ENCODE measurements at places on chromosomes 4 and X. TPM values are rescaled to one million over a fixed set of nuclear protein-coding genes. Genes with fewer than 3 reads are reported as not detected.
A peak's percentile ranks its signal among the peaks of the same experiment; 100 is the strongest.

Gene AWAT2
- polyA plus RNA-seq = not detected

Gene TXK
- 54.0 TPM for polyA plus RNA-seq

Gene APOOL
- 3.6 TPM for polyA plus RNA-seq

Gene CDS1
- 0.31 TPM for polyA plus RNA-seq

Gene ARR3
- not detected for polyA plus RNA-seq

Gene PDCL2
- polyA plus RNA-seq = not detected

Gene CXCL11
- not detected for polyA plus RNA-seq

GRCh38 chr4:70099206-70099605 is 49.0 kb downstream of the HTN1 start:
- no peak overlapping the region for H3K4me3 ChIP-seq
- no peak for DNase-seq
- H3K36me3 ChIP-seq = no peaks in the 10 kb centered on the region
- H3K27ac ChIP-seq = no peak overlapping the region

- no peaks in the 10 kb centered on the region for H3K4me1 ChIP-seq
- H3K27ac ChIP-seq = no peak overlapping the region
- no peak for DNase-seq
These were observed 12.8 kb downstream of the SCD5 start for GRCh38 chr4:82785611-82786400.

DNA sequence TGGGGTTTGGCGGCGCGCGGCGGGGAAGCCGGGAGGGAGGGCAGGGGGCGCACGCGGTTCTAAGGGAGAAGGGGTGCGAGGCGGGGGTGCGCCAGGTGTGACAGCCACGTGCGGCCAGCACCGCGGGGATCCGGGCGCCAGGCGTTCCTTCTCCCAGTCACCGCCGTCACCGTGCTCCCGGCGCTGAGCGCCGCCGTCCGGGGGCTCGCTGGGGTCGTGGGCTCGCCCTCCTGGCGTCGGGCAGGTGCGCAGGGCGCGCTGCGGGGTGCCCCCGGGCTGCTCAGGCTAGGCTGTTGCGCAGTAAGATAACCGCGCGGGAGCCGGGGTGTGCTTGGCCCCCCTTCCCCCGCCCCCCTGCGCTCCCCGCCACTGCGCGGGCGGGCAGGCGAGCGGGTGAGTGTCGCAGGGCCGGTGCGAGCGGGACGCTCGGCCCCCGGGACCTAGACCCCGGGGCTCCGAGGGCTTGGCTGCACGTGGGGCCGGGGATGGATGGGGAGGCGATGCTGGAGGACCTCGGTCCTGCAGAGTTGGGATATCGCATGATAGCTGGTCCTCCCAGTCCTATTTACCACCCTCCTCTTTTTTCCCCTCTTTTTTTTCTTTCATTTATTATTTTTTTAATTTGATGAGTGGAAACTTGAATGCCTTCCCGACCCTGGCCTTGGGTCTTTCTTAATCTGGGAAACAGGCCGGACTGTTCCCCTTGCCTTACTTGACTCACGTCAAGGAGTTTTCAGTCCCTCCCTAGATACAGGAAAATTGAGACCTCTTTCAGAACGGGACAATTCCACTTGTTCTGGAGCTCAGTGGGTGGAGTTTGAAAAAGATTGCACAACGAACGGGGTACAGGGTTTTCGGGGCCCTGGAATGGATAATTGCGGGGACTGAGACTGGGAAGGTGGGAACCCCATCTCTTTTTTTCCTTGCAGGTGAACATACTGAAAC is 797 bp downstream of the TXLNG start:
- H3K27ac ChIP-seq = peak overlapping the region; percentile 77
- H3K4me3 ChIP-seq = peak overlapping the region; percentile 70
- H3K36me3 ChIP-seq = peaks cover 5% of the 10 kb centered on the region
- peaks cover 12% of the 10 kb centered on the region for H3K4me1 ChIP-seq

DNA sequence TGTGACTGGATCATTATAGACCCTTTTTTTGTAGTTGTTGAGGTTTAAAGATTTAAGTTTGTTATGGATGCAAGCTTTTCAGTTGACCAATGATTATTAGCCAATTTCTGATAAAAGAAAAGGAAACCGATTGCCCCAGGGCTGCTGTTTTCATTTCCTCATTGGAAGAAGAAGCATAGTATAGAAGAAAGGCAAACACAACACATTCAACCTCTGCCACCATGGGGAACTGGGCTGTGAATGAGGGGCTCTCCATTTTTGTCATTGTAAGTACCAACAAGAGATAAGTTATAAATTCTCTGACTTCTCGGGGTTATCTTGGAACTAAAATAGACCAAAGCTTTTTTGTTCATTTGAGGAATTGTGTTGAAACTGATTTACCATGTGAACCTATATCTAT is at the start of gene CYBB:
TSS of gene CYBB (plus strand) at position 203 of the 400 bp plus-strand sequence. CDS start at position 222, 19 bp downstream.
- H3K4me3 ChIP-seq = no peak within 1 kb of the TSS
- H3K27me3 ChIP-seq = no peaks in the 10 kb centered on the region
- H3K27ac ChIP-seq = no peak within 1 kb of the TSS
- no peaks in the 10 kb centered on the region for H3K36me3 ChIP-seq
- no peak for DNase-seq
- H3K4me1 ChIP-seq = peaks cover 26% of the 10 kb centered on the region

- H3K4me3 ChIP-seq = no peak overlapping the region
- H3K36me3 ChIP-seq = no peaks in the 10 kb centered on the region
- no peaks in the 10 kb centered on the region for H3K4me1 ChIP-seq
- no peak for DNase-seq
- H3K27me3 ChIP-seq = no peaks in the 10 kb centered on the region
These were observed 172.7 kb downstream of the NHS start for GRCh38 chrX:17547658-17548057.

GRCh38 chr4:153594210-153594609 is 89.9 kb upstream of the TLR2 start:
- no peaks in the 10 kb centered on the region for H3K4me1 ChIP-seq
- H3K27ac ChIP-seq = no peak overlapping the region
- no peaks in the 10 kb centered on the region for H3K27me3 ChIP-seq

GRCh38 chr4:152081024-152081423 is 320.2 kb upstream of the GATB start:
- no peaks in the 10 kb centered on the region for H3K36me3 ChIP-seq
- no peak for DNase-seq
- no peak overlapping the region for H3K4me3 ChIP-seq
- H3K4me1 ChIP-seq = peaks cover 50% of the 10 kb centered on the region
- H3K27me3 ChIP-seq = no peaks in the 10 kb centered on the region

- no peak overlapping the region for H3K27ac ChIP-seq
- no peaks in the 10 kb centered on the region for H3K36me3 ChIP-seq
- H3K4me3 ChIP-seq = no peak overlapping the region
- DNase-seq = no peak
These were observed 21.5 kb downstream of the NAT8L start for GRCh38 chr4:2080429-2081300.

- H3K4me3 ChIP-seq = no peak overlapping the region
- H3K27me3 ChIP-seq = no peaks in the 10 kb centered on the region
- no peak overlapping the region for H3K27ac ChIP-seq
- no peak for DNase-seq
- H3K4me1 ChIP-seq = no peaks in the 10 kb centered on the region
- no peaks in the 10 kb centered on the region for H3K36me3 ChIP-seq
These were observed 70.6 kb downstream of the GPAT3 start for GRCh38 chr4:83606460-83606859.

DNA sequence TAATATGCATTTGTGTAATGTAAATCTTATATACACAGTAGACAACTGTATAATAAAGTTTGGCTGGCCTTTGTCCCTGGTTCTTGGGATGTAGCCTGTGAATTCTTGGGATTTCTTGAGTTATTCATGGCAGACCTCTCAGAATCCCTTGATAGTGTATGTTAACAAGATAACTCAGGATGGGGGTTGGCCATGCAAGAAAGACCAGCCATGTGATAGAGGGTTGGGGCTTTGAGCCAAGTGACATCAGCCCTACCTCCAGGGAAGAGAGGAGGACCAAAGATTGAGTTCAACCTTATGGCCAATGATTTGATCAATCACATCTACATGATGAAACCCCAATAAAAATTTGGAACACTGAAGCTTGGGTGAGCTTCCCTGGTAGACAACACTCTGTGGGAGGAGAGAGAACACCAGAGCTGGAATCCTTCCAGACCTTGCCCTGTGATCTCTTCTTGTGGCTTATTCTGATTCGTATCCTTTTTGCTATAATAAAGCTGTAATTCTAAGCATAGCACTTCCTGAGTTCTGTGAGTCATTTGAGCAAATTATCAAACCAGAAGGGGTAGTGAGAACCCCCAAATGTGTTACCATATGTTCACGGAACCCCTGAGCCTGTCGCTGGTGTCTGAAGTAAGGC is 11.3 kb downstream of the SLC2A9 start:
- H3K36me3 ChIP-seq = no peaks in the 10 kb centered on the region
- DNase-seq = no peak
- no peaks in the 10 kb centered on the region for H3K4me1 ChIP-seq

DNA sequence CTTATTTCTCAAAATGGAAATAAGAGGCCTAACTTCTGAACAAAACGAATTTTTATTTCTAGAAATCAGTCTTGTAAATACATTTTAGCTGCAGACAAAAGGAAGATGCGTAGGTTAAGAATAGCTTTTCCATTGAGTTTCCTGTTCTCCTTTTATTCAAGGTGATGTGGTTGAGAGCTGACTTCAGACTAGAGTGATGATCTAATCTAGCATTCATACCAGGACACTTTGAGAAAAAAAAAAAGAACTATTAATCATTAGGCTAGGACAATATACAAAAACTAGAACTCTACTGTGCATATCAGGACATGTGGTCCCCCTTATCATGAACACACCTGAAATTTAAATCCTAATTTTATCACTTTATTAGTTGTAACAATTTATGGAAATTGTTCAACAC is 884.5 kb upstream of the EPHA5 start:
- H3K27ac ChIP-seq = no peak overlapping the region
- no peak overlapping the region for H3K4me3 ChIP-seq
- no peak for DNase-seq
- H3K36me3 ChIP-seq = no peaks in the 10 kb centered on the region
- no peaks in the 10 kb centered on the region for H3K4me1 ChIP-seq

DNA sequence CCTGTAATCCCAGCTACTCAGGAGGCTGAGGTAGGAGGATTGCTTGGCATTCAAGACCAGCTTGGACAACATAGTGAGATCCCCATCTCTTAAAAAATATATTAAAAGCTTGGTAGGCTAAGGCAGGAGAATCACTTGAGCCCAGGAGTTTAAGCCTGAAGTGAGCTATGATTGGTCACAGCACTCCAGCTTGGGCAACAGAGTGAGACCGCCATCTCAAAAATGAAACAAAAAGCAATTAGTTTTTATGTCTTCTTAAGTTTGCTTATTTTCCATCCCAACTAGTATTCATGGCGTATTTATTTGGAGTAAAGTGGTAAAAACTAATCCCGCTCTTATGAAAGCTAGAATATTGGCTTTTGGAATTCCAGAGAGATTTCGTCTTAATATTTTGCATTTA is 25.4 kb upstream of the PDE5A start:
- no peak overlapping the region for H3K27ac ChIP-seq
- no peaks in the 10 kb centered on the region for H3K4me1 ChIP-seq
- H3K27me3 ChIP-seq = no peaks in the 10 kb centered on the region
- H3K4me3 ChIP-seq = no peak overlapping the region
- DNase-seq = no peak

GRCh38 chr4:42638993-42639392 is 17.9 kb downstream of the ATP8A1 start:
- H3K27ac ChIP-seq = no peak overlapping the region
- no peak for DNase-seq
- H3K4me3 ChIP-seq = no peak overlapping the region
- no peaks in the 10 kb centered on the region for H3K27me3 ChIP-seq
